HEK293T (cell line): ENCODE measurements at places on chromosomes 16 and 17.
A peak's percentile ranks its signal among the peaks of the same experiment; 100 is the strongest.

- no peak for DNase-seq
Measured at GRCh38 chr16:78331731-78332130, 232.3 kb downstream of the WWOX start.

- DNase-seq, result no peak
Measured at GRCh38 chr16:13120557-13120956, 219.2 kb downstream of the SHISA9 start.

GRCh38 chr16:89241187-89242007 lies 23.9 kb downstream of the ZNF778 start:
- peak; percentile 73 for DNase-seq

GRCh38 chr16:56517206-56517605 lies 2.6 kb downstream of the BBS2 start:
- no peak for DNase-seq

DNA sequence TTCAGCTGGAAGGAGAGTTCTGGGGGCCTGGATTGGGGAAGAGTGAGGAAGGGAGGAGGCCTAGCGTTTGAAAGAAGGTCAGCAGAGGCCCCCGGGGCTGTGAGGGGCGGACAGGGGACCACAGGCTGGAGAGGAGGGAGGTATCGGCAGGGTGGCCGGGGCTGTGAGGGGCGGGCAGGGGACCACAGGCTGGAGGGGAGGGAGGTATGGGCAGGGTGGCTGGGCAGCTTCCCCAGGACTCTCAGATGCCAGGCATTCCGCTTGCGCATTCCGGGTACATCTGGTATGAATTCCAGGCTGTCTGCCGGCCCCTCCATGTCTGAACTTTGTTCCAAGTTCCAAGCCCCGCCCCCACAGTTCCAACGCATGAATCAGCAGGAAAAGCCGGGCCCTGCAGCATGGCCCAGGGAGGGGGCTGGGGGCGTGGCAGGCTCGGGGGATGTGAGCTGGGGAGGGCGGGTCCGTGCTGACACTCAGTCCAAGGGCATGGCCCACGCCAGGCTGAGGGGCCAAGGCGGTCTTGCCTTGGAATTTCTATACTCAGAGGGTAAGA lies 4.3 kb upstream of the TLCD2 start:
- peak; percentile 70 for DNase-seq

- no peak for DNase-seq
Measured at GRCh38 chr16:83831456-83831987, 23.7 kb downstream of the HSBP1 start.
